Activated T-cell treated with anti-CD3 and anti-CD28 coated beads for 24 hours (primary cell): ENCODE measurements at places on chromosomes 1 and 21.

DNA sequence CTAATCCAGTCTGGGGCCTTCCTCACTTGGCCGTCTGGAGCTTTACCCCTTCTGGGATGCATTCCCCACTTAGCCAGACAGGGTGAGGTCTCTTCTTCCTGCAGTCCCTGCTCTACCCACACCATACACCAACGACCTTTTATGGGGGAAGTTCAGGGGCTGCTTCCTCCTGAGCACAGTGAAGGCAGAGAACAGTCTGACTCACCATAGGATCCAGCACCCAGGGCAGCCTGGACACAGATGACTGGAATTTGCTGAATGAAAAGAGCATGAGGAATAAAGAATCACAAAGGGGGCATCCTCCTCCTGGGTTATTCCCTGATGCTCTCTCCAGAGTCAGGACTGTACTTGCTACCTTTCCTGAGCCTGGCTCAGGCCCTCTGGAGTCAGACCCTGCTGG lies 4.6 kb upstream of the FOXE3 start:
- no peak for DNase-seq

GRCh38 chr1:218557731-218558130 lies 212.6 kb downstream of the TGFB2 start:
- no peak for DNase-seq

DNA sequence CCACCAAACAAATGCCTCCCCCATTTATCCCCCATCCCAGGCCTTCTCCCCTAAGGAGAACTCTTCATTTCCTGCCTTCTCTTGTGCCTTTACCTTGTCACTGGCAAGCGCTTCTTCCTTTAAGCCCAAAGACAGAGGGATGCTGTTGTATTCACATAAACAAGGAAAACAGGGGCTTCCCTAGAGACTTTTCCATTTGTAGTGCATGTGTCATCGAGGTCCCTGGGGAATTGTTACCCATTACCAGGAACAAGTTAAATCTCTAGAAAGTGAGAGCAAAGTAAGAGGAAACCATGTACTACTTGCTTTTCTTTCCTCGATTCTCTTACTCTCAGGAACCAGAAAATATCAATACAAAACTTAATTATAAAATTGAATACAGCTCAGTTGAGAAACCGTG lies 114.4 kb upstream of the DPT start:
- DNase-seq, result no peak

- DNase-seq, result no peak
These were observed 132.7 kb downstream of the RUNX1 start for GRCh38 chr21:34916446-34916845.

DNA sequence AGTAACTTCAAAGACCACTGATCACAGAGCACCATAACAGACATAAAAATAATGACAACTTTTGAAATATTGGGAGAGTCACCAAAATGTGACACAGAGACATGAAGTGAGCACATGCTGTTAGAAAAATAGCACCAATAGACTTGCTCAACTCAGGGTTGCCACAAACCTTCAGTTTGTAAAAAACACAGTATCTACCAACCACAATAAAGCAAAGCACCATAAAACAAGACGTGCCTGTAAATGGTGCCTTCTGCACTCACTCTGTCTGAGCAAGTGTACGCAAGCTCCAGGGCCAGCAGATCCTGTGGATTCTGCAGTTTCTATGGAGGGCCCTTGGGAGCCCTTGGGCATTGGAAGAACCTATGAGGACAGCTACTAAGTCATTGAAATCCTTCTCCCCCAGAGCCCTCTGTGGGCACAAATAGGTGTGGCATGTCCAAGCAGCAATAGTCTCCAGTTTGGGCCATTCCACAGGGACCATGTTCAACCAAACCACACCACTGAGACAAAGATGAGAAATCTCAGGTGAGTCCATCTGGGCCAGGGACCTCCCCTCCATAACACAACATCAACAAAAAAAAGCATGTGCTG lies 116.9 kb upstream of the RAB4A start:
- DNase-seq, result no peak

GRCh38 chr1:39132505-39133339 lies 71.8 kb upstream of the MACF1 start:
- DNase-seq, result no peak
